Fibroblast of the aortic adventitia (primary cell): ENCODE measurements at places on chromosomes 2 and 18. TPM values are rescaled to one million over a fixed set of nuclear protein-coding genes. Genes with fewer than 3 reads are reported as not detected.

Gene PTPRN
- 0.36 and 1.8 TPM in 2 replicates for total RNA-seq

Gene GRHL1
- total RNA-seq = 1.3 TPM in 1 of 2 replicates, not detected in the other

Gene ELAC1
- total RNA-seq = 8.3 and 12.5 TPM in 2 replicates

Gene RAPGEF4
- 1.3 and 54.4 TPM in 2 replicates for total RNA-seq

Gene GPR55
- total RNA-seq = under 0.01 TPM in 1 of 2 replicates, not detected in the other

- no peak for DNase-seq
Observed at GRCh38 chr2:42351864-42352263, 9.2 kb downstream of the COX7A2L start.

DNA sequence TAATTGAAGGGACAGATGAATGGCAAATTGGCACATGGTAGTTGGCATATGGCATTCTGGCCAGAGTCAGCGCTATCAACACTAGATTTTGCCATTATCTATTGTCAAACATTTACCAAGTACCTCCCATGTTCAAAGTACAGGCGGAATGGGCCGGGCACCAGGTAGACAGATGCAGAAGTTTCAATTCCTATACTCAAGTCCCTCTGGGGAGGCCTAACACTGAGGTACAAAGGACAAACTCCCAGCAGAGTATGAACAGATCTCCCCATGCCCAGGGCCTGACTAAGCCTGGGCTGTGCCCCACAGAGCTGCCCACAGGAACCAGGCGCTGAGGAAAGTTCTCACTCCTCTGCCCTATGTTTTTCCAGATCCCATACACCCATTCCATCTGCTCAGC lies 257.5 kb upstream of the KLHL29 start:
- DNase-seq = no peak

GRCh38 chr2:147348931-147349555 lies 495.8 kb upstream of the ACVR2A start:
- DNase-seq = no peak
